ENCODE measurements at places on chromosomes 2 and 18.
A peak's percentile ranks its signal among the peaks of the same experiment; 100 is the strongest.

DNA sequence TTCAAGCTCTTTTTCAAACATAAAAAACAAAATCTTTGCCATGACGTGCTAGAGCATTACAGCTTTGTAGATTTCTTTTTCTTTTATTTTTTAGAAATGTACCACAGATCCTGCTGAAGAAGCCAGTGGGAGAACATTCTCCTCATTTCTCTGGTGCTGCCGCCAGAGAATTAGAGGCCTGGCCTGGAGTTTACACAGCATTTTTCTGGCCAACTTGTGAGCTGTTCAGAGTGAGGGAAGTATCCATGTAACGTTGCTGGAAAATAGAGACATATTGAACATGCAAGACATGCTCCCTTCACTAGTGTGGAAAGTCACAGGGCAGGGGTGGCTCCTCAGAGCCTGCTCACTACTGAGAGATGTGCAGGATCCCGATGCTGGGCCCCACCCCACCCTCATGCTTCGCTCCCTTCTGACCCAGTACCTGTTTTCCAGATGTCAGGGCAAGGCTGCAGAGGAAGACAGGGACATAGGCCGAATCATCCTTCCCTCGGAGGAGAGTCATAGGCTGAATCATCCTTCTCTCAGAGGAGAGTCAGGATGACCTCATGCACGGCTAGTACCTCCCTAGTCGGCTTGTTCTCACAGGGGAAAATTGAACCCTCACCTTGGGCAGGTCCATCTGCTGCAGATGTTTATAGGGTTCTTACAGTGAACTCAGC, 298.5 kb downstream of the INSIG2 start:
- DNase-seq: no peak

- DNase-seq: no peak
Measured at GRCh38 chr2:30366199-30366691, 80.8 kb upstream of the LCLAT1 start.

- DNase-seq: no peak
Measured at GRCh38 chr2:72923833-72924352, 6.6 kb downstream of the EMX1 start.

- DNase-seq: no peak
Measured at GRCh38 chr18:49819823-49820671, 6.7 kb upstream of the ACAA2 start.

DNA sequence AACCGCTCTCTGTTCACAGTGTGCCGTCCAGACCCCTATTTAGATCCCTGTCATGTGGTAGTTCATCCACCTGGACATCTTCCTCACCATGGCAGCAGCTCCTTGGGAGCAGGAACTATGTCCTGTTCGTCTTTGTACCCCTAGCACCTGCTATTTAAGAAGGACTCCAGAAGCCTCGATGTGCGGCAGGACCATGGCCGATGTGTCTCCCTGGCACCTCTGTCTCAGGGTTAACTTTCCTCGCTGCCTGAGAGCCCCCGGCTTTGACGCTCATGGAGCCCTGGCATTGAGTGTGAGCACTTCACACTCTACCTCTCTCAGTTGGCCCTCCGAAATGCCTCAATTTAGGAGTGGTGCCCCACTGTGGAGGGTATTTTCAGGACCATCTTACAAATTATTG, 152.0 kb downstream of the FAM210A start:
- DNase-seq: no peak

DNA sequence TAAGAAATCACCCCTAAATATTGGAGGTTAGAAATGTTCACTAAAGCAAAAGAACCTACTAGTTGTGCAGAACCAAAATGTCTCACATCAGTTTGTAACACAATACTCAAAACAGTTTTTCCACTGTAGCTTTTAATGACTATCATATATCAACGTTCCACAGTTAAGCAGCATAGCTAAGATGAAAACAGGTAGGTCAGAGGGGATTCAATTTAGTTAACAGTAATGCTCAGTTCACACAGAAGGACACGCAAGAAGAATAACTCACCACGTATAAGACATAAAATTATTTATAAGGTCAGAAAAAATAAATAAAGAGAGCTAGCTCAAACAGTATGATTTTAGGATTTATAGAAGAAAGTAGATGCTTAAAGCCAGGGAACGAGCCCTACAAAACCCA, 118.9 kb upstream of the CCDC150 start:
- no peak for DNase-seq

- no peak for DNase-seq
Measured at GRCh38 chr2:155815851-155816250, 516.7 kb downstream of the NR4A2 start.

- DNase-seq: no peak
Measured at GRCh38 chr2:5093056-5093455, 599.1 kb upstream of the SOX11 start.

DNA sequence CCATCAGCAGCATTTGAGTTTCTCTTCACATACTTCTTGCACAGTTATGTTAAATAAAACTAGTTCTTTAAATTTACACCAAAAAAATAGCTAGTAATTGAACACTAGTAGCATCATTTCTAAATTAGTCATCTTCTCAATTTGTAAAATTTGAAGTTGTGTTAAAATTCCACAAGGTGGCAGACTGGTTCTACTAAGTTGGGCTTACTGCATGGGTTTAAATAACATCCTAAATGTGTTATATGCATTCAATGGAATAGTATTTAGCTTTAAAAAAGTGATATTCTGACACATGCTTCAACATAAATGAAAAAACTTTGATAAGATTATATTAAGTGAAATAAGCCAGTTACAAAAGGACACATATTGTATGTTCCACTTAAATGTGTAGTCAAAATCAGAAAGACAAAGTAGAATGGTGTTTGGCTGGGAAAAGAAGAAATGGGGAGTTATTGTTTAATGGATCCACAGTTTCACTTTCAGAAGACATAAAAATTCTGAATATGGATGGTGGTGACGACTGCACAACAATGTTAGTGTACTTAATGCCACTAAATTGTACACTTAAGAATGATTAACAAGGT, 28.7 kb upstream of the RPRD1A start:
- DNase-seq: peak; percentile 55

GRCh38 chr2:2112416-2113105, 218.5 kb downstream of the MYT1L start:
- DNase-seq: no peak

- no peak for DNase-seq
Measured at GRCh38 chr18:58892488-58892887, 27.8 kb downstream of the ZNF532 start.

- DNase-seq: no peak
Measured at GRCh38 chr2:38159191-38159590, 83.2 kb upstream of the CYP1B1 start.

DNA sequence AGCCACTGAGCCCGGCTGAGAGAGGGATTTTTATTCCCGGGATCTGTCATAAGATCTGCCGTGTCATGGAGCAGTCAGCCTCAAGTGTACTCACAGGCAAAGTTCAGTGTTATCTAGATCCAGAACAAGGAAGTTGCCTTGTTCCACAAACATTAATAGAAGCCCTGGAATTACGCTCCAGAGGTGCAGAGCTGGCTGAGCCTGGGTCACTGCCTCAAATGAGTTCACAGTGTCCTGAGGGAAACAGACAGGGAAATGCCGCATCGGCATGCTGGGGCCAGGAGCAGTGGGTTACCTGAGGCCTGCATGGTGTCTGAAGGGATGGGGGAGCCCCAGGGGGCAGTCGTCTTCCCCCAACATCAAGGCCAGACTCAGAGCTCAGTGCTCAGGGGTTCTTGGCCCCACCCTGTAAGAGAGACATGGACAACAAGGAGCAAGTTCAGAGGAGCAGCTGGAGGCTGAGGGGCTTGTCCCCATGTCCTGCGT, 42.7 kb upstream of the ODC1 start:
- DNase-seq: no peak

DNA sequence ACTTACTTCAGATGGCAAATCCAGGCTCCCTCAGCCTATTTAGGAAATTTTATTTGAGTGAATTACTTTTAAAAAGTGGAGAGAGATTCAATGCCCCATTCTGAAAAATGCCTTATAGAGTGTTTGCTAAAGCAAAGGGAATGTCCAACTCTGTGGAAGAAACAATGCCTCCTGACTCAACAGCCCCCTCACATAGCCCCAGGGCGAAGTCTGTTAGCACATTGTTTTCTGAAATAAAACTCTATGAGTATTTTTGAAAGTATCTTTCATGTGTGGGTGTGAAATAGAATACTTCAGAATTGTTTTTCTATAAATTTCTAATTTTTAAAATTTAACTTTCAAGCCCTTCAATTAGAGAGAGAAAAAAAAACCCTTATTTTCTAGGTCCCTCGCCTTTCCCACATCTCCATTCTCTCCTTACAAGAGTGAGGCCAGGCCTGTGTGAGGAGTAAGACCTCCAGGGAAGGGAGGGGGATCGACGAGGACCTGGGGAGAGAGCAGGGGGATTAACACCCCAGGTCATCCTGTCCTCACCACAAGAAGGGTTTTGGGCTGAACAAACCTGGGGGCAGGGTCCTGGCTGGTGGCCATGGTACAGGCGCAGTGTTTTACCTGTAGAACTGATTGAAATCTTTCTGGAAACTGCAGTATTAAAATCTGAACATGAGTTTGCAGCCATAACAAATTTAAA, 141.4 kb downstream of the SNTG2 start:
- DNase-seq: peak; percentile 38

GRCh38 chr2:236858661-236859060, 227.0 kb upstream of the COPS8 start:
- DNase-seq: no peak

DNA sequence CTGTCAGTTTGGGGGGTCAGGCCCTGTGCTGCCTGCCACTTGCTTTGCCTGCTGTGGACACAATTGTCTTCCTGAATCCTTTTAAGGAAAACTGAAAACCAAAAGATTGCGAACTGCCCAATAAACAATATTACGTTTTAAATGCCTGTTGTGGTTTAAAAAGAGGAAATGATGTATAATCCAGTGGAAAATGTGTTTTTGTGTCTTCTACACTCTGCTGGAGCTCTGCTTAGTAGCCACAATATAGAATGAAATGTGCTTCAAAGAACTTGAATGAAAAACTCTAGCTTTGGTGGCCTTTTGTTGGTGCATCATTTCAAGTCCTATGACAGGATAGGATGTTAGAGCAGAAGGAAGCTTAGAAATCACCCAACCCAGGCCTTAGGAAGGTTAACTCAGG, 23.2 kb upstream of the CABYR start:
- no peak for DNase-seq

DNA sequence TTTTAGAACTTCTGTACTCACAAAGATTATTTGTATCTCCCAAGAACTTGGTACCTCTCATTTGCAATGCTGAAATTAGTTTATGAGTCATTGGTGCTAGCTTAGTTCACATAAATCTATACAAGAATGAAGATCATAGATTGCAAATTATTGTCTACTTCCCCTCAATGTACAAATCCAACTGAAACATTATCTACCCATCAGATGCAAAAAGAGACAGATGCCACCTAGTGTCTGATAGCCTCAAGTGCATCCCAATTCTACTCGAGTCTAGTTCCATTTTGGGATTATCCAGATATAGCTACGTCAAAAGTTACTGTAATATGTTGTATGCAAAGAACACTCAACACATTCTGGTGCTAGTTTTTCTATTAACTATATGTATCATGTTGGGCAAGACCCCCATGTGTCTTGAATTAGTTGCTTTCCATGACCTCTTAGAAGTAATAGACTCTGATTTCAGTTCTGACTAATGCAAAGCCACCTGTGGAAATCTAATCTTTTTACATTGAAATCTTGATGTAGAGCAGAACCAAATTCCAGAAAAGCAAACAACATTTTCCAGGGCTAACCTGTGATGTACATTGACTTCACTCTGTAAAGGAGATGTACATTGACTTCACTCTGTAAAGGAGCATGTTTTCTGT, 210.0 kb downstream of the RBM43 start:
- DNase-seq: peak; percentile 33

DNA sequence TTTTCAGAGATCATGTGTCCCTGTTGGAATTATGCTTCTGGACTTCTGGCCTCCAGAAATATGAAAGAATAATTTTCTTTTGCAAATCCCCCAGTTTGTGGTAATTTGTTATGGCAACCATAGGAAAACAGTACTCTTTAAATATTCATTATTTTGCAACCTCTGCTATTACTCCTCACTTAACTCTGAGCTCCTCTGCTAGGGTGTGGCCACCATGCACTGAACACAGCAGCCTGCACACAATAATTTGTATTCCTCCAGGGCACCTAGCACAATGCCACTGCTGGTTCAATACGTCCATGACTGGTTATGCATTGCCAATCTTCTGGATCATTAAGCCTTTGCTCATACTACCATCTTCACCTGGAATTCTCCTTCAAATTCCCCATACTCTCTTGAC, 232.0 kb downstream of the CNTNAP5 start:
- DNase-seq: no peak

- peak; percentile 9 for DNase-seq
Measured at GRCh38 chr18:31555971-31556747, 35.5 kb upstream of the TTR start.

DNA sequence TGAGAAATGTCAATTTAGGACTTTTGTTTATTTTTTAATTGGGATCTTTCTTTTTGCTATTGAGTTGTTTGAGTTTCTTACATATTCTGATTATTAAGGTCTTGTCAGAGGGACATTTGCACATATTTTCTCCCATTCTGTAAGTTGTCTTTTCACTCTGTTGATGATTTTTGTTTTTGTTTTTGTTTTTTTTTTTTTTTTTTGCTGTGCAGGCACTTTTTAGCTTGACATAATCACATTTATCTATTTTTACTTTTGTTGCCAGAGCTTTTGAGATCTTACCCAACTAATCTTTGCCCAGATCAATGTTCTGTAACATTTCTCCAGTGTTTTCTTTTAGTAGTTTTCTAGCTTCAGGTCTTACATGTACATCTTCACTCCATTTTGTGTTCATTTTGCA, 166.6 kb downstream of the EPHA4 start:
- DNase-seq: no peak

GRCh38 chr2:40265602-40266001, 186.3 kb downstream of the SLC8A1 start:
- no peak for DNase-seq

DNA sequence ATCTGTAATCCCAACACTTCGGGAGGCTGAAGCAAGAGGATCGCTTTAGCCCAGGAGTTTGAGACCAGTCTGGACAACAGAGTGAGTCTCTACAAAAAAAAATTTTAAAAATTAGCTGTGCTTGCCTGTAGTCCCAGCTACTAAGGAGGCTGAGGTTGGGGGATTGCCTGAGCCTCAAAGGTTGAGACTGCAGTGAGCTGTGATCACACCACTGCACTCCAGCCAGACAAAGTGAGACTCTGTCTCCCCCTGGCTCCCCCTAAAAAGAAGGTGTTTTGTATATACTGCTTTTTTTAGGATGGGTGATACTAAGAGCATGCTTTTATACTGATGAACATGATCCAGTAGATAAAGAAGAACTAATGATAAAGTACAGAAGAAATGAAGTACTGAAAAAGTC, 145.0 kb downstream of the BAZ2B start:
- DNase-seq: no peak

GRCh38 chr18:29871246-29871645, 1171.3 kb downstream of the DSC3 start:
- no peak for DNase-seq
